Fibroblast of skin of left biceps (primary cell): ENCODE measurements at places on chromosomes 5 and 9.

DNA sequence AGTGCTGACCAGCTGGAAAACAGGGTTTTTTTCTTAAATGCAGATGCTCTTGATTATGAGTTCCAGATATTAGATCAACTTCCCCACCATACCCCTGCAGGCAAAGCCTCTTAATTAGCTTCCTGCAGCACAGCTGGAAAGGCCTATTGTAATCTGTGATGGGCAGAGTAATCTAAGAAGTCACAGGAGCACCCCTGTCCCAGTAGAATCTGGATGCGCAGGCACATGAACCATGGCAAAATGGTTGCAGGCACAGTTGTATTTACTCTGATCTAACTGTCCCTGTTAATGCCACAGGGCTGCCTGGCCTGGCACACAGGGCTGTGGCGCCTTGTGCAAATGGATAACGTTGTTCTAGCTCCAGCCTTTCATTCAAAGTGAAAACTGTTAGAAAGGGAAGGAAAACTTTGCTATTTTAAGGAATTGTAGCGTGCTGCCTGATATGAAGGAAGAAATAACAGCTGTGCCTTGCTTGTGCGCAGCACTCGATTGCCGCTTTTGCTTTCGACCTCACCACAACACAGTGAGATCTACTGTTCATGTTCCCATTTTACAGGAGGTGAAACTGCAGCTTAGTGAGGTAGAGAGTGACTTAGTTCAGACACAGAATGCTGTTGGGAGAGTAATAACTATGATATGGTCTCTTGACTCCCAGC, 2.3 kb downstream of the TGFBI start:
- no peak for DNase-seq

- no peak for DNase-seq
These were observed 208.6 kb upstream of the GDNF start for GRCh38 chr5:38048400-38048799.

DNA sequence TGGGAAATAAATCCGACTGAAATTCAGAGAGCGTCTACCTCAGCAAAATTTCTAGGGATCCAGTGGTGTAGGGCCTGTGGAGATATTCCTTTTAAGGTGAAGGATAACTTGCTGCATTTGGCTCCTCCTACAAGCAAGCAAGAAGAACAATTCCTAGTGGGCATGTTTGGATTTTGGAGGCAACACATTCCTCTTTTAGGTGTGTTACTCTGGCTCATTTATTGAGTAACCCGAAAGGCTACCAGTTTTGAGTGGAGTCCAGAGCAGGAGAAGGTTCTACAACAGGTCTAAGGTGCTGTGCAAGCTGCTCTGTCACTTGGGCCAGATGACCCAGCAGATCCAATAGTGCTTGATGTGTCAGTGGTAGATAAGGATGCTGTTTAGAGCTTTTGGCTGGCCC, 862.4 kb upstream of the CDH9 start:
- DNase-seq = no peak

GRCh38 chr5:166428264-166428803, 1863.1 kb upstream of the WWC1 start:
- no peak for DNase-seq

DNA sequence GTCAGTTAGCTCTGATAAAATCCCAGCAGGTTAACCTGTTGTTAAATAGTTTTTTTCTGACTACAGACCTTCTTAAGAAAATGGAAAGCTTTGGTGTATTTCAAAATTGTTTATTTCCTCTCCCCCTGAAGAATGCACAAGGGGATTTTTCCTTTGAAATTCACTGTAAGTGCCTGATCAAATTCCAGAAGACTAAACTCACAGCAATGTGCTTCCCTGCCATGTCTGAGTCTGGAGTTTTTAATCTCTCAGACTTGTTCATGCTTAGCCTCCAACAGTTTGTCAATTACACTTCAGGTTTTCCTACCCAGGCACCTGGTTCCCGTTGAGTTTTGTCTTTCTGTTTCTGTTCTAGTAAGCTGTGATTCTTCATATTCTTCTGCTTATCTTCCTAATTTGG, 961.6 kb upstream of the CDH18 start:
- DNase-seq = no peak

DNA sequence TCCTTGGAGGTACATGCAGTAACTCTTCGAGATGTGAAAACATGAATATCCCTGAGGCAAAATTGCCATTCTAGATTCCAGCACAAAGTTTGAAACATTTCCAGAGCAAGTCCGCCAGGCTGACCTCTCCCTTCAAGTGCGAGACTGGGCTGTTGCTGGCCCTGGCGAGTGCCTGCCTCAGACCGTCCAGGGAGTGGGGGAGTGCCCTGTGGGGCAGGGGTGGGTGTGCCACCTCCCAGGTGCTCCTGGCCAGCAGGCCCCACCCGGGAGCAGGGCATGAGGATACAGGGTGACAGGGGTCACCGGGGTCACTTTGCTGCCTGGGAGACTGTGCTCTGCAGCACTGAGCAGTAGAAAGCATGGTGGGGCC, 199.9 kb downstream of the AOPEP start:
- DNase-seq = no peak

DNA sequence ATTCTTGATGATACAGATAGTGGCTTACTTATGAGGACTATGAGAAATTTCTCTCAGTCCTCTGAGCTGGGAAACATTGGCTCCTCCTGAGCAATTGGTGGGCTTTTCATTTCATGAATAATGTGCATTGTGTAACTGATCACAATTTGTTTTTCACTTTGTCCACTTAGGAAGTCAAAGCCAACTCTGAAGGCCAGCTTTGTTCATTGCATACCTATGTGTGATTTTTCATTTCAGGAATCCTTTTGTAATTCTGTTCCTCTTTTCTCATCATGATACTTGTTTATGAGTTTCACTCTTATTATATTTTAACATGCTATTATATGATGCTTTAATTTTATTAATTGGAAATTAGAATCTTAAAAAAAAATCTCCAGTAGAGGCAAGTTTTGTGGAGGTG, 483.0 kb downstream of the EBF1 start:
- no peak for DNase-seq
